Activated naive CD4-positive, alpha-beta T cell treated with Interleukin-2 at 50 U/mL for 16 hours (primary cell): ENCODE measurements at places on chromosomes 12 and 14.

GRCh38 chr14:60915781-60916180 is 65.1 kb downstream of the TRMT5 start:
- no peak for DNase-seq

- DNase-seq = no peak
Measured at GRCh38 chr12:26239122-26239851, 43.9 kb downstream of the SSPN start.

- no peak for DNase-seq
Measured at GRCh38 chr14:76927971-76928700, 100.4 kb downstream of the IRF2BPL start.

DNA sequence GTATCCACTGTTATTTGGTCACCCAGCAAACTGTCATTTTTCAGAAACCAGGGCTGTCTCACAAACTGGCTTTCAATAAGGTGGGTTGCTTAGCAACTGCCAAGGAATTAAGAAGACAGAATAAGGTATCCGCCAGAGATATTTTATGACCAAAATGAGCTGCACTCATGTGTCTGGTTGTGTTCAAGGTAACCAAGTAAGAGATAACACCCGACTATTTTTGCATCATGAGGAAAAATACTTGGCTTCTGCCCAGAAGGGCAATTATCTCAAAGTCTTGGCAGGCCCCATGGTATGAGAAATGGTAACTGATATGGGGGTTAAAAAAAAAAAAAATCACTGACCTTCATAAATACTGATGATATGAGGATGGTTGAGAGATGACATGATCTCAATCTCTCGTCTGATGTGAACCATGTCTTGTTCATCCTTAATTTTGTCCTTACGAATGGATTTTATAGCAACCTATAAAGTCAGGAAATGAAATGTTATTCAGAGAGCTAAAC is 32.6 kb downstream of the NUAK1 start:
- DNase-seq = no peak
